Left lung (tissue), 14 donors: ENCODE measurements at places on chromosomes 6 and 20. TPM values are rescaled to one million over a fixed set of nuclear protein-coding genes. Genes with fewer than 3 reads are reported as not detected.

- no peak overlapping the region for H3K27ac ChIP-seq
- no peaks in the 10 kb centered on the region for H3K4me1 ChIP-seq
- no peaks in the 10 kb centered on the region for H3K36me3 ChIP-seq
- no peak for DNase-seq
- no peak overlapping the region for H3K4me3 ChIP-seq
These were observed 29.1 kb downstream of the ZDHHC14 start for GRCh38 chr6:157410045-157410444.

- no peak overlapping the region for H3K4me3 ChIP-seq
- no peaks in the 10 kb centered on the region for H3K36me3 ChIP-seq
- H3K27ac ChIP-seq: no peak overlapping the region
These were observed 131.8 kb downstream of the VEGFA start for GRCh38 chr6:43901733-43902230.

DNA sequence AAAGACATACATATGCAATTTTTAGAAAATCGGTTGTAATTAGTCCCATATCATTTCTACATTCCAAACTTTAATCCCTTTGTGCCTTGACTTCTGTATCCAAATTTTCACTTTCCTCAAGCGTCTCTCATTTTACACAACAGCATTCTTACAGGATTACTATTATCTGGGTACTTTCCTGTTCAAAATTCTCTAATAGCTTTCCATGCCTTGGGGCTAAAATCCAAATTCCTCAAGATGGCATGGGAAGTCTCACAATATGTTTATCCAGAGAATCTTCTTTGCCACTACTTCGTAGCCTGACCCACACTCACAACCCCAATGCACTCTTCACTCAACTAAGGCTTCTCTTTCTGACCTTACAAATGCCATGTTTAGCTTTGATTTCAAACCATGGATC, 125.0 kb downstream of the TBX18 start:
- DNase-seq: no peak
- H3K4me3 ChIP-seq: no peak overlapping the region
- H3K36me3 ChIP-seq: no peaks in the 10 kb centered on the region
- no peak overlapping the region for H3K27ac ChIP-seq

- no peaks in the 10 kb centered on the region for H3K36me3 ChIP-seq
- H3K4me1 ChIP-seq: no peaks in the 10 kb centered on the region
- H3K4me3 ChIP-seq: no peak overlapping the region
- H3K27ac ChIP-seq: no peak overlapping the region
- H3K27me3 ChIP-seq: peaks cover 88% of the 10 kb centered on the region
These were observed 50.4 kb upstream of the NKX2-2 start for GRCh38 chr20:21564127-21564773.

GRCh38 chr6:121612927-121613326, 177.5 kb downstream of the GJA1 start:
- H3K4me3 ChIP-seq: no peak overlapping the region
- no peaks in the 10 kb centered on the region for H3K36me3 ChIP-seq
- H3K27ac ChIP-seq: no peak overlapping the region
- no peak for DNase-seq
- no peaks in the 10 kb centered on the region for H3K27me3 ChIP-seq

The ADGB gene
- polyA plus RNA-seq: 0.67 TPM

DNA sequence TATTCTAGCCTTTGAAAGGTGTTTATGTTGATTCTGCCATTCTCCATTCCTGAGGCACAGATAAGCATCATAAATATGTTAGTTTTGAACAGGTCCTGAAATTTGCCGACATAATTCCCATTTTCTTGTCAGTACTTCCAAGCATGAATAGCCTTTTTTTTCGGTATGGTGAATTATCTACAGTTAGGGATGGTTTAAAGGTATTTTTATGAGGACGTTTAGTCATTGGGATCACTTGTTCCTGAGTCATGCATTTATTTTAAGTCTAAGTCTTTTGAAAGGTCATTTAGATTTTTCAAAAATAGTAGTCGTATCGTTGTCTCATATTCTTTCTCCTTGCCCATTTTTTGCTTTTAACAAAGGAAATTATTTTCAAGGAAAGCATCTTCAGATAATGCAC, 98.7 kb downstream of the PHACTR3 start:
- H3K36me3 ChIP-seq: no peaks in the 10 kb centered on the region
- H3K27ac ChIP-seq: no peak overlapping the region
- DNase-seq: no peak
- no peaks in the 10 kb centered on the region for H3K4me1 ChIP-seq
- H3K27me3 ChIP-seq: peaks cover 47% of the 10 kb centered on the region

- peaks cover 13% of the 10 kb centered on the region for H3K4me1 ChIP-seq
- peak overlapping the region; percentile 37 for H3K27ac ChIP-seq
- DNase-seq: no peak
- peaks cover 6% of the 10 kb centered on the region for H3K27me3 ChIP-seq
- no peaks in the 10 kb centered on the region for H3K36me3 ChIP-seq
- H3K4me3 ChIP-seq: peak overlapping the region; percentile 54
These were observed 1.4 kb downstream of the ZNF512B start for GRCh38 chr20:63968136-63968927.

The CCN5 gene
- 0.60 TPM for polyA plus RNA-seq

- no peak overlapping the region for H3K27ac ChIP-seq
- H3K36me3 ChIP-seq: no peaks in the 10 kb centered on the region
- peaks cover 72% of the 10 kb centered on the region for H3K27me3 ChIP-seq
- no peak overlapping the region for H3K4me3 ChIP-seq
- no peaks in the 10 kb centered on the region for H3K4me1 ChIP-seq
- DNase-seq: no peak
These were observed 22.7 kb upstream of the FRMD1 start for GRCh38 chr6:168101590-168102314.

GRCh38 chr6:12275107-12275506, 15.1 kb upstream of the EDN1 start:
- H3K4me1 ChIP-seq: no peaks in the 10 kb centered on the region
- H3K27me3 ChIP-seq: no peaks in the 10 kb centered on the region
- H3K36me3 ChIP-seq: no peaks in the 10 kb centered on the region
- no peak overlapping the region for H3K27ac ChIP-seq

The SLC4A11 gene
- 0.84 TPM for polyA plus RNA-seq

DNA sequence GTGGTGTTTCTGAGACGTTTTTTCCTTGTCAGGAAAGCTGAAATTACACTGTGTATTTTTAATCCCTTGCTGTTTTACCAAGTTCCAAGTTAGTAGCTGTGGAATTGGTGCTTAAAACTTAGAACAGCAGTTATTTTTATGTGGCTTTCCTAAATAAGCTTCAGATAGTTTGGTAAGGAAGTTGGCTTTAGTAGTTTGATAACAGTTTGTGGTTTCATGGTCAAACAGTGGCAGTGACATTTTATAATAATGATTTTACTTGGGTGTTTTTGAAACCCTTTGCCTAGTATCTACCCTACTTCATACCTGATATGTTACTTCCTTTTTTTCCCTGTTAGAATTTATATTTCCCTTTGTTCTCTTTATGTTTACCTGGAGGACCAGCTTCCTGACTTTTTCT, 164.9 kb downstream of the JARID2 start:
- no peak for DNase-seq
- H3K4me1 ChIP-seq: peaks cover 4% of the 10 kb centered on the region

- no peak overlapping the region for H3K4me3 ChIP-seq
- DNase-seq: no peak
- H3K27ac ChIP-seq: no peak overlapping the region
- no peaks in the 10 kb centered on the region for H3K27me3 ChIP-seq
- no peaks in the 10 kb centered on the region for H3K36me3 ChIP-seq
- no peaks in the 10 kb centered on the region for H3K4me1 ChIP-seq
These were observed 869.7 kb downstream of the PHF3 start for GRCh38 chr6:64505312-64505711.

DNA sequence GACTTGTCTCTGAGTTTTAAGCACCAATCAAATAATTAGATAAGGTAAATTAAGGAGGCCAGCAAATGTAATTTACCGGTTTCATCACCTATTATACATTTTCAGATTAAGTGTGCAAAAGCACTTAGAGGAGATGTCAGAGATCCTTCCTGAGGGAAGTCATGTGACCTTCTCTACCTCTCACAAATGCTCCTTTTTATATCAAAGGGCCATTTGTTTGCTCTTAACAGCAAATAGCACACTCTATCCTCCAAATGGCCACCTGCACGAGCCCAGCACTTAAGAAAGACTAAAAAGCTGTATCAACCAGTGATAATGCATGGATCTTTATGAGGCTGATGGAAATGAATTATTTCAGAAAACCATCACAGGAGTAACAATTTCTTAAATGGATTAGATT, 149.4 kb downstream of the ELOVL4 start:
- H3K27me3 ChIP-seq: no peaks in the 10 kb centered on the region
- no peak for DNase-seq
- H3K4me3 ChIP-seq: no peak overlapping the region
- no peak overlapping the region for H3K27ac ChIP-seq
- no peaks in the 10 kb centered on the region for H3K4me1 ChIP-seq
- no peaks in the 10 kb centered on the region for H3K36me3 ChIP-seq

DNA sequence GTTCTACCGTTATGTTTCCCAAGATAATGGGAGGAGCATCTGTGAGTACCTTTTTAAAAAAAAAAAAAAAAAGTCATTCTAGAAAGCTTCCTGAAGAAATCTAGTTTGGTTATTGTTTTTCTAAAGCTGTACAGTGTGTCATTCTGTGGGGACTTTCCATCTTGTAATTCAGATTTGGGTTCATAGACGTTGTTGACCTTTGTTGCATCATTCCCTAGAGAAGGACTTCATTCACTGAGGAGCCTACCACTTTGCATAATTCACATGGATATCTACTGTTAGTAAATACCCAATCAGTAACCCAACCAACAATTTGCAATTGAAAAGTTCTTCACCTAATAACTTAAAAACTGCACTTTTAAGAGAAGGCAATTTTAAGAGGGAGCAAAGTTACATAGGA, 60.1 kb downstream of the RPP40 start:
- H3K27me3 ChIP-seq: no peaks in the 10 kb centered on the region
- H3K27ac ChIP-seq: no peak overlapping the region
- H3K4me1 ChIP-seq: peaks cover 8% of the 10 kb centered on the region
- H3K36me3 ChIP-seq: peaks cover 26% of the 10 kb centered on the region

GRCh38 chr6:26295691-26296555, 69.1 kb upstream of the BTN3A2 start:
- peaks cover 6% of the 10 kb centered on the region for H3K4me1 ChIP-seq
- no peak for DNase-seq
- H3K36me3 ChIP-seq: no peaks in the 10 kb centered on the region
- H3K4me3 ChIP-seq: no peak overlapping the region
- H3K27me3 ChIP-seq: peaks cover 2% of the 10 kb centered on the region

The ARMC2 gene
- 24.1 TPM for polyA plus RNA-seq

GRCh38 chr6:113591896-113592827, 265.0 kb upstream of the MARCKS start:
- H3K27me3 ChIP-seq: no peaks in the 10 kb centered on the region
- no peak overlapping the region for H3K27ac ChIP-seq
- H3K4me3 ChIP-seq: no peak overlapping the region
- peak; percentile 57 for DNase-seq
- H3K36me3 ChIP-seq: no peaks in the 10 kb centered on the region
- H3K4me1 ChIP-seq: peaks cover 6% of the 10 kb centered on the region

DNA sequence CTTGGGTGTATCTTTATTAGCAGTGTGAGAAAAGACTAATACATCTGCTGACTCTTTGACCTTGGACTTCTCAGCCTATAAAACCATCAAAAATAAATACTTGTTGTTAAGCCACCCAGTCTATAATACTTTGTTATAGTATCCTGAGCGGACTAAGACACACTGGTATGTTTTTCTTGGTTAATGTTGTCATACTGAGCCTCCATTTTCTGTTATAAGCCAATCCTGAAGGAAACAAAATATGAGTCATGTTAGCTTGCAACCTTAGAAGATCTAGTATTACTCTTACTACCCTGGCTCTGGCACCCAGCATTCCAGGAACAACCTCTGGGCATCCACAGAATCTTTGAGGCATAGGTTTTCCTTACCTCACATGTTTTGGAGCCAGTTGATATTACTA, 307.2 kb downstream of the FRK start:
- DNase-seq: no peak
- no peaks in the 10 kb centered on the region for H3K27me3 ChIP-seq
- no peaks in the 10 kb centered on the region for H3K36me3 ChIP-seq
- no peak overlapping the region for H3K27ac ChIP-seq
- no peaks in the 10 kb centered on the region for H3K4me1 ChIP-seq

The ZNF391 gene
- polyA plus RNA-seq: 20.3 TPM

GRCh38 chr6:159981403-159982245, 12.7 kb downstream of the IGF2R start:
- no peaks in the 10 kb centered on the region for H3K27me3 ChIP-seq
- peak overlapping the region; percentile 1 for H3K4me3 ChIP-seq
- peak overlapping the region; percentile 93 for H3K27ac ChIP-seq
- H3K36me3 ChIP-seq: no peaks in the 10 kb centered on the region

DNA sequence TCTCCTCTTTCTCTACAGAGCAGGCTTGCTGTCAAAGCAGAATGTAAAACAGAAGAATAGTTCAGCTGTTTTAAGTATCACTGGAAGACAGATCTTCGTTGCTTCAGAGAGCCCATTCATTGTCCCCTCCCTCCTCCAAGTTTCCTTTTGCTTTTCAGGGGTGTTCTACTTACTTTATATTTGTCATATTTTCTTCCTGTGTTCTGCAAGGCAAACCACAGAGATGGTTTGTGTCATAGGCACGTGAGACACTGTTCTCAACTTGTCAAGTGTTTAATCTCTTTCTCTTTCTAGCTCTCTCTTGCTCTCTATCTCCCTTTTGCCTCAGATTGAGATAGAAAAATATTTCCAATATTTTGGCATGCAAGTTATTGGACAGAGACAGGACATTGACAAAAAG, 228.9 kb upstream of the DEFB112 start:
- H3K36me3 ChIP-seq: no peaks in the 10 kb centered on the region
- no peak for DNase-seq
- no peak overlapping the region for H3K27ac ChIP-seq
- H3K27me3 ChIP-seq: no peaks in the 10 kb centered on the region
- no peaks in the 10 kb centered on the region for H3K4me1 ChIP-seq

- H3K36me3 ChIP-seq: no peaks in the 10 kb centered on the region
- no peak for DNase-seq
- no peak overlapping the region for H3K27ac ChIP-seq
- H3K4me3 ChIP-seq: no peak overlapping the region
These were observed 261.9 kb upstream of the MOCS1 start for GRCh38 chr6:40196135-40196518.

GRCh38 chr6:157020881-157021343, 243.7 kb downstream of the ARID1B start:
- peaks cover 42% of the 10 kb centered on the region for H3K4me1 ChIP-seq
- H3K4me3 ChIP-seq: peak overlapping the region; percentile 81
- H3K27ac ChIP-seq: peak overlapping the region; percentile 100
- H3K27me3 ChIP-seq: no peaks in the 10 kb centered on the region
- H3K36me3 ChIP-seq: no peaks in the 10 kb centered on the region

DNA sequence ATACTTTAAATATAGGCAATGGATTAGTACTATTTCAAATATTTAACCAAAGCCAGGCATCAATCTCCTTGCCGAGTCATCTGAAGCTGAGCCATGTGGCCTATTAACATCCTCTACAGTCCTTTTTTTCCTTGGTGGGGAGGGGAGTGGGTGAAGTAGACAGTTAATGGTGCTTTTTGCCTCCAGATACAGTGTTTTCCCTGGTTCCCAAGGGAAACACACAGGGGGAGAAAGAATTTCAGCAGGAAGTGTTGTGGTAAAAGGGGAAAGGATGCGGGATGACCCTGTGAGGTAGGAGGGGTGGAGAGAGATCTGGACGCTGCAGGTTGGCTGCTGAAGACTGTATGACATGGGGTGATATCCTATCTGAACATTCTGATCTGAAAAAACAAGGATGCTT, 9.6 kb downstream of the CLDN20 start:
- H3K4me1 ChIP-seq: peaks cover 3% of the 10 kb centered on the region
- H3K27ac ChIP-seq: peak overlapping the region; percentile 5
- H3K27me3 ChIP-seq: no peaks in the 10 kb centered on the region
- no peak overlapping the region for H3K4me3 ChIP-seq
- no peaks in the 10 kb centered on the region for H3K36me3 ChIP-seq
- no peak for DNase-seq

The PTK6 gene
- 0.75 TPM for polyA plus RNA-seq

The FRS3 gene
- 10.9 TPM for polyA plus RNA-seq
